ENCODE measurements at places on chromosomes 5 and 9. TPM values are rescaled to one million over a fixed set of nuclear protein-coding genes. Genes with fewer than 3 reads are reported as not detected.

DNA sequence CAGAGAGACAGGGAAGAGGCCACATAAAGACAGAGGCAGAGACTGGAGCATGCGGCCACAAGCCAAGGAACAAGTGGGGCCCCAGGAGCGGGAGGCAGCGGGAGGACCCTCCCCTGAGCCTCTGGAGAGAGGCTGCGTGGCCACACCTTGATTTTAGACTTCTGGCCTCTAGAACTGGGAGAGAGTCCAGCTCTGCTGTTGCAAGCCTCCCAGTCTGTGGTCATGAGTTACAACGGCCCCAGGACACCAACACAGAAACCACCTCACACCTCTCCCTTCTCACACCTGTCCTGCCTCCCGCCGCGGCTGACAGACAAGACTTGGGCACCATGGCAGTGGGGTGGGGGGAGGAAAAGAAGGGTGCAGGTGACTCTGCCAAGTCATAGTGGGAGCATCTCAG, 2.2 kb downstream of the INPP5E start:
- no peak for ATAC-seq

Gene PRR16
- not detected for total RNA-seq

Gene RASEF
- not detected for total RNA-seq

Gene PURA
- 14.3 TPM for total RNA-seq

GRCh38 chr5:33462456-33462855, 21.7 kb downstream of the TARS1 start:
- ATAC-seq: no peak

All from activated T-helper 17 cell treated with anti-CD3 and anti-CD28 coated beads, Interleukin-2, amount 50 U/mL, for 72 hours (primary cell).